Spleen (tissue), 13 donors: ENCODE measurements at places on chromosomes 5 and 9. TPM values are rescaled to one million over a fixed set of nuclear protein-coding genes. Genes with fewer than 3 reads are reported as not detected.

The SCGB3A2 gene
- not detected for total RNA-seq

The ARHGEF39 gene
- 2.1 TPM for total RNA-seq

The C5orf58 gene
- not detected for total RNA-seq

The C9orf43 gene
- total RNA-seq = not detected

The CBY3 gene
- not detected for total RNA-seq

The FCN1 gene
- total RNA-seq = 51.9 TPM

The NRARP gene
- total RNA-seq = 8.3 TPM

The ZNF483 gene
- 6.4 TPM for total RNA-seq

The COL15A1 gene
- total RNA-seq = 3.5 TPM

The NXNL2 gene
- total RNA-seq = not detected

The LEAP2 gene
- 2.1 TPM for total RNA-seq
